Activated CD4-positive, alpha-beta T cell treated with anti-CD3 and anti-CD28 coated beads, Interleukin-2, amount 10 ng/mL, durations not matched to agents 7 days and 5 days (primary cell): ENCODE measurements at places on chromosomes 1 and 21.
A peak's percentile ranks its signal among the peaks of the same experiment; 100 is the strongest.

GRCh38 chr1:153532769-153533599, 2.8 kb downstream of the S100A6 start:
- DNase-seq = peak; percentile 81

DNA sequence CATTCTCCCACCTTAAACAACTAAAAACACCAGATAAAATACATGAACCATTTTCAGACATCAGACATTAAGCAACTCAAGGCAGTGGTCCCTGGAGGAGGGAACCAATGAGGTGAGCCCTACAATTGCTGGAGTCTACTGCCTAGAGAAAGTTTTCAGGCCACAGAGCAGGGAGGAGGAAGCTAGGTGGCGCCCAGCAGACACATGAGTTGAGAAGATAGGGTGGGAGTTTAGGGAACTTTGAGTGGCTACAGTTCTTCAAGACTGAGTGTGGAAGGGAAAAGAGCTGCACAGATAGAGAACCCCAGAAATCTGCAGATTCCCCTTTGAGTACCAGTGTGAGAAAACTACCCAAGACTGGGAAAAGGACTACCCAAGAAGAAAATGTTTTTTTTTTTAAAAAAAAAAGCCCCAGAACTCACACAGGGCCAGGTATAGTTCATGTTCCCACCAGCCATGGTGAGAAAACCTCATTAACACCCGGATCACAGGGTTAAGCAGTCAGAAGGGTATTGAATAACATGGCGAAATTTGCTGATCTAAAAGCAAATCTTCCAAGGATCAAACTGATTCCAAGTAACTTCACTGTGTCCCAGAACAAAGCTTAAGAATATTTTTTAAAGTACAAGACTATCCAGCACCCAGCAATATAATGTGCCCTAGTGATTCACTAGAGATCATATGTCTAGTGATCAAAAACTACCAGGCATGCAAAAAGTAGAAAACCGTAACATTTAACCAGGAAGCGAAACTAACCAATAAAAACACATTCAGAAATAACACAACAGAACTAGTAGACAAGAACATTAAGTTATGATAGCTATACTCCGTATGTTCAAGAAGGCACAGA, 12.0 kb downstream of the ALDH9A1 start:
- no peak for DNase-seq

DNA sequence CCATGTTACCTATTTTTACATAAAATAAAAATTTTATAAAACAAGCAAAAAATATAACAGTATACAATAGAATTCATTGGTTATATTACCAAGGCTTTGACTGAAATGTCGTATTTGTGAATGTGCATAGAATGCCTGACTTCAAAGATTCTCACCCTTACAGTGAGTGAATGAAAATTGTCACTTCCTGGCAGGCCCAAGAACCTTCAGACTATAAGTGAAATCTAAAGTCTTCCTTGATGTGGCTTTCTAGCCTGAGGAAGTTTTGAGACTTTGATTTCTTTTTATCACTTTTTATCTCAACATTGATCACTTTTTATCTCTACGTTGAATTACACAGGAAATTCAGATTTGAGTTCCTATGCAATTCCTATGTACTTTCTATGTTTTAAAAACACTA, 104.7 kb upstream of the KIAA0040 start:
- peak; percentile 25 for DNase-seq

DNA sequence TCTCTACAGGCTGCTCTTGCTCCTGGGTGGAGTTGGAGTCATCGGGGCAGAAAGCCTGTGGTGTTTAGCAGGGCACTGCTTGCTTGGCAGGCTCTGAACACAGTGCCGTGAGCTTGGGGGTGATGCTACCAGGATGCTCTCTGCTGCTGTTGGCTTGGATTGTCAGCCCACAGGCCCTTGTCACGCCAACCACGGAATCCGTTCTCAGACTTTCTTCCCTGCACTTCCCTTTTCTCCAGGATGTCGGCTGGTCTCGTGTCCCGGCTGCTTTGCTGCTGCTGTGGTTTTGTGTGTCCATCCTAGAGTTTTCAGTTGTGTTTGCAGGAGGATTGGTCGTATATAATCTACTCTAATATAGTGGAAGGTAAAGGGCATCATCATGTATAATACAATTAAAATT, 44.4 kb upstream of the TTC34 start:
- no peak for DNase-seq

- DNase-seq = no peak
Measured at GRCh38 chr1:165045902-165046301, 310.6 kb downstream of the LMX1A start.

- DNase-seq = no peak
Measured at GRCh38 chr1:156284112-156284511, at the start of gene TMEM79. Gene TMEM79 (plus strand): TSS chr1:156284325. CDS start chr1:156285227, 902 bp downstream.

- peak; percentile 29 for DNase-seq
Measured at GRCh38 chr1:55217226-55217986, 2.2 kb upstream of the USP24 start.

DNA sequence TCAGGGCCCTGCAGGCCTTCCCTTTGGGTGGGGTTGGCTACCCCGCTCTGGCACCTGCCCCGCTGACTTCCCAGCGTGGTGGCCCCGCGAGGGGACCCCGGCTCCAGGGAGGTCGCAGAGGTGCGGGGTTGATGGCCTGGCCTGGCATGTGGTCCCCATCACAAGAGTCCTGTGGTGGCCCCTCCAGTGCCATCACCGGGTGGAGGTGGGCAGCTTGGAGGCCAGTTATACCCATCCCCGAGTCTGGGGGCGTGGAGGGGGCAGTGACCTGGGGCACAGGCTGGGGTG, 26.8 kb downstream of the PRMT2 start:
- DNase-seq = no peak

DNA sequence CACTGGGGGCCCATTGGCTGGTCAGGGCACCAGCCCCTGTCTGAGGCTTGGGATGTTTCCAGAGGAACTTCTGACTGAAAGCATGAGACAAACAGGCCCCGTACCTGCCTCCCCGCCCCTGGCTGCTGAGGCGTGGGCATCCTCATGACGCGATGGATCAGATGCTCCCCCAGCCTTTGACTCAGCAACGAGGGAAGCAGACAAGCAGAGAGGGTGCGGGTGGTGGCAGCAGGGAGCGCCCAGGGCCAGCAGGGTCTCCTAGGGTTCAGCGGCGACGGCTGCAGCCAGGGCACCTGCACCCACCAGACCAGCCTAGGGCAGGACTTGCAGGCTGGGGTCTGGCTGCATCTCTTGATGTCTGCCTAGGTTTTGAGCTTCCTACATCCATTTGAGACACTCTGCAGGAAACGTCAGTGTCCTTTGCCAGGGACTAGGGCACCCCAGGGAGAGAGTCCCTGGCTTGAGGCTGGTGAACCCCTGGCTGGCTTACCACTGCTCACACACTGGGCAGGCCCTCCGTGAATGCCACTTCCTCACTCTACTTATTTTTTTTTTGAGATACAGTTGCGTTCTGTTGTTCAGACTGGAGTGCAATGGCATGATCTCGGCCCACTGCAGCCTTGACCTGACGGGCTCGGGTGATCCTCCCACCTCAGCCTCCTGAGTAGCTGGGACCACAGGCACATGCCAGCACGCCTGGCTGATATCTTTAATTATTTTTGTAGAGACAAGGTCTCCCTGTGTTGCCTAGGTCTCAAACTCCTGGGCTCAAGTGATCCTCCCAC, 63.3 kb downstream of the DHRS3 start:
- no peak for DNase-seq

DNA sequence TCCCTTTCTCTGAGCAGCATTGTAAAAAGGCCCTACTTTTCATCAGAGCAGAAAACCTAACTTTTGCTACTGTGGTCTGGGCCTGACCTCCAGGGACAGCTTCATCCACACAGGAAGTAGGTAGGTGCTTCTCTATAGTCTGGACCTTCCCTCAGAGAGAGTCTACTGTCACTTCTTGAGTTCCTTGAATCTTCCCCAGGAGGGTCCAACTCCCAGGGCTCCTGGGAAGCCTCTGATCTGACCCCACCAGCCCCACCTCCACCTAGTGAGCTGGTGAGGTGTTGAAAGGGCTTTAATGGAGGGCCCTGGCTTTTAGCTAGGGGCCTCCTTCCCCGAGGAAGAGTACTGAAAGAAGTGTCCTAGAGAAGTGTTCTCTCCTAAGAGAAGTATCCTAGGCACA, 2.7 kb upstream of the VANGL2 start:
- no peak for DNase-seq

DNA sequence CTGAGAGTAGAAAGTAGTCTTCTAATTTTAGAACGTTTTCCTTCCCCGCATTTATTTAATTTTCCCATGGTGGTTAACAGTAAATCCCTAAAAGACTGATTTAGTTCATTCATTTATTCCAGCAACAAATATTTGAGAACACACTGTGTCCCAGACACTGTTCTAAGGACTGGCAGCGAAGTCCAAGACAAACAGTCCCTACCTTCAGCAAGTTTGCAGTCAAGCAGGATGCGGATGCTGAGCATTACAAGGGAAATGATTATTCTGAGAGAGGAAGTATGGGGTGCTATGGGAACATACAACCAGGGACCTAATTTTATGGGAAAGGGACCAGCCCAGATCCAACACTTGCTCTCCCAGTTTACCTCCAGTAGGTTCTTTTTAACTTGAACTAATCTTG, 1.2 kb upstream of the C1orf74 start:
- no peak for DNase-seq

DNA sequence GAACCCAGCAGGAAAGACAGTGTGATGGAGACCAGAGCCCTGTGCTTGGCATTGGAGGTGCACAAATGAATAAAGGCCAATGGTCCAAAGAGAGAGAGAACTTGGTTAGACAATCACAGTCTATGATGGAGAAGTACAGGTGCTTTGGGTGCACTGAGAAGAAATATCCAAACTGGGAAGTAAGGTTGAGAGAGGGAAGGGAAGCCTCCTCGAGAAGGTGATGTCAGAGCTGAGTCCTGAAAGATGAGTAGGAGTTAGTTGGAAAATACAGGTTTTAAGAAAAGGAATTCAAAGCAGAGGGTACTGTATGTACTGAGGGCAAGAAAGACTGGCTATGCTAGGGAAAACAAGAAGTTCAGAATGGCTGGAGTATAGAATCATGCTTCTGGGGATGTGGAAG, 94.1 kb upstream of the CD53 start:
- DNase-seq = no peak

- DNase-seq = no peak
Measured at GRCh38 chr1:209349363-209350308, 233.9 kb upstream of the CAMK1G start.

DNA sequence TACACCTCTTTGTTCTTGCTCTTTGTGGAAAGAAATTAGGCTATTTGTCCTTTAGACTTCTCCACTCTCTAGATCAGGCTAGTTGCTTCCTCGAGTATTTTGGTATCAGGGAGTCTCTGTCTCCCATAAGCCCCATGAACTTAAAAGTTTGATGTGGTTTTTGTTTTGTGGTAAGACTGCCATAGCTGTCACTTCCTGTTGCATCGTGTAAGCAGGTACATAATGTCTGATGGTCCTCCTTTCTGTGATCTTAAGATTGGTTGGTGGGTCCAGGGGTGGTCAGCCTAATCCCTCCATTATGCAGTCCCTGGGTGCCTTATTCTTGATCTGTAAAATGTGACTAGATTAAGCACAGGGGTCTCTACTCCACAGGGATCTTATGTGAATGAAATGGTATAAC, 23.1 kb downstream of the CD53 start:
- peak; percentile 29 for DNase-seq

DNA sequence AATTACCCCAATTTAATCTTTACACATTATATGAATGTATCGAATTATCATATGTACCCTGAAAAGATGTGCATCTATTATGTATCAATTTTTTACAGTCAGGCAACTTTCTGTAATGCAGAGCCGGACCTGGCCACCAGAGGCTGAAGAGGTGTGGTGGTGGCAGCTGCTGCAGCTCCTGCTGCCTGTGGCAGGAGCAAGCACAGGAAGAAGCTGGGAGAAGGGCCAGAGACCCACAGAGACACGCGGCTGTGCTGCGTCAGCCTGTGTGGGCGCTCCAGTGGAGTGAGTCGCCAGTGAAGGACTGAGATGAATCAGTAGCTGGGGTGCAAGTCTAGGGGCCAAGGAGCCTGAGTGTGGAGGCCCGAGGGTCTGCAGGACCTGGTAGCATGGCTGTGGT, 74.3 kb upstream of the COG2 start:
- DNase-seq = no peak

- DNase-seq = no peak
Measured at GRCh38 chr1:59601811-59602210, 212.9 kb upstream of the HOOK1 start.

DNA sequence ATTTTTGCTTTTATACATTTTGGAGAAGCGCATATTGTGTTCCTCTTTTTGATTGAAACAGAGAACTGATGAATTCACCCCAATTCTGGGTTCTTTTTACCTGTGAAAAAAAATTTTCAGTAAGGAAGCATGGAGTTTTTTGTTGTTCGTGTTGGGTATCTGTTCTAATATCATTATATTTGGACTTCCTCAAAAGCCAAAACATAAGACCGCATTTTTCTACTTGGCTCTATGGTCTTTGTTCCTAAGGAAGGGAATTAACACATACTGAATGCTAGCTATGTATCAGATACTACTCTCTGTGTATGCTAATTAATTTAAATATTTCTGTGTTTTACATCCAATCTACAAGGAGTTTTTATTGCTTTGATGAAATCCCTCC, 12.9 kb downstream of the EPB41 start:
- no peak for DNase-seq

DNA sequence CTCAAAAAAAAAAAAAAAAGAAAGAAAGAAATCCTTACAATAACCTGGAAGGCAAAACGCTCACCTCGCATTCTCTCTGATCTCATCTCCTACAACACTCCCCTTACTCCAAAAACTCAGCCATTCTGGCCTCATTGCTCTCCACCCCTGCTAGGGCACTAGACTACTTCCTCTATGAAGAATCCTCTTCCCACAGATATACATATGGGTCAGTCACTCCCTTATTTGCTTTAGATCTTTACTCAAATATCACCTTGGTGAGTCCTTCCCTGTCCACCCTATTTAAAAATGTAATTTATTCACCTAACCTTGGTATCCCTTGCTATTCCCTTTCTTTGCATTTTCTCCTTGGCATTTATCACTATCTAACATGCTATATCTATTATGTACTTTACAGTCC, 24.6 kb upstream of the KIF1B start:
- DNase-seq = no peak

GRCh38 chr1:203520315-203520714, 26.4 kb downstream of the OPTC start:
- DNase-seq = no peak

- no peak for DNase-seq
Measured at GRCh38 chr1:114558544-114558943, 22.9 kb downstream of the BCAS2 start.

DNA sequence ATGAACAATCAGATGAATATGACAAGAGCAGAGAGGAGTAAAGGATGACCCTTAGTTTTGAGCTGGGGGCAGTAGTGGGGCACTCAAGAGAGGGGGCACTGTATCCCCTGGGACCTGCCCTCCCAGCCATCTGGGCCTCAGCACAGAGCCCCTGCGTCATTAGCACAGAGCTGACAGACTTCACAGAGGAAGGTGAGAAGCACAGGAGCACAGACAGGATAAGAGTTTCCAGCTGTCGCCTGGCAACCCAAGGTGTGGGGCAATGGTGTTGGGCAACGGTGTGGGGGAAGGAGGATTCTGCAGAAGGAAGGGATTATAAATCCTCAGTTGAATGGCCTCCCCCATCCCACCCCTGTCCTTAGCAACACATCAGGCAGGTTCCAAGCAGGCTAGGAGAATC, 30.2 kb downstream of the RAB3B start:
- no peak for DNase-seq
